Fibroblast of skin of back (primary cell): ENCODE measurements at places on chromosomes 13 and 19.

DNA sequence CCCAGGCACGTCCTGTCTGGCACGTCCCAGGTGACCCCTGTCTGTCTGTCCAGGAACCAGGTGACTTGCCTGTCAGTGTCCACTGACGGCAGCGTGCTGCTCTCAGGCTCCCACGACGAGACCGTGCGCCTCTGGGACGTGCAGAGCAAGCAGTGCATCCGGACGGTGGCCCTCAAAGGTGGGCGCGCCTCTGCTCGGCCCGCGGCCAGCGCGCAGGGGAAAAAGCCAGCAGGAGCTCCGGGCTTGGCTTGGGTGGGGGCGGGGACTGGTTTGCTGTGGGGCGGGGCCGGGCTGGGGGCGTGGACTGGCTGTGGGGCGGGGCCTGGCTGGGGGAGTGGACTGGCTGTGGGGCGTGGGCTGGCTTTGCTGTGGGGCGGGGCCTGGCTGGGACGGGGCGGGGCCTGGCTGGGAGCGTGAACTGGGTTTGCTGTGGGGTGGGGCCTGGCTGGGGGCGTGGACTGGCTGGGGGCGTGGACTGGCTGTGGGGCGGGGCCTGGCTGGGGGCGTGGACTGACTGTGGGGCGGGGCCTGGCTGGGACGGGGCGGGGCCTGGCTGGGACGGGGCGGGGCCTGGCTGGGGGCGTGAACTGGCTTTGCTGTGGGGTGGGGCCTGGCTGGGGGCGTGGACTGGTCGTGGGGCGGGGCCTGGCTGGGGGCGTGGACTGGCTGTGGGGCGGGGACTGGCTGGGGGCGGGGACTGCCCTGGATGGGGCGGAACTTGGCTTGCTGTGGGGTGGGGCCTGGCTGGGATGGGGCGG lies 7.2 kb downstream of the WDR18 start:
- peak; percentile 27 for DNase-seq

GRCh38 chr13:43054803-43055802 lies 31.7 kb downstream of the DNAJC15 start:
- peak; percentile 90 for DNase-seq

DNA sequence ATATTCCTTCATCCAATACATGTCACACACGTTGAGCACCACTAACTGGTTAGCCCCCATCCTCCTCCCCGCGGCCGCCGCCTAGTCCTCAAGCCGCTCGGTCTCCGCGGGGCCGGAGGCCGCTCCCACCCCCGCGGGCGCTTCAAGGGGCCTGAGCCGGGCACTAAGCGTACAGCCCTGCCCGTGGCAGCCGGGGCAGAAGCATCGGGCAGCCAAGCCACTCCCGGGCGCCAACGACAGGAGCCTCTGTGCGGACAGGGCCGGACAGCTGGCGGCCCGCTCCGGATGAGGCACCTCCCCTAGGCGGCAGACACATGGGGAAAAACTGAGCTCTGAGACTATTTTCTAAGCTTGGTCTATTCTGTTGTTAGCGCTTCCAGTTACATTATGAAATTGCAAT lies 2.8 kb upstream of the ZNF543 start:
- DNase-seq: no peak

DNA sequence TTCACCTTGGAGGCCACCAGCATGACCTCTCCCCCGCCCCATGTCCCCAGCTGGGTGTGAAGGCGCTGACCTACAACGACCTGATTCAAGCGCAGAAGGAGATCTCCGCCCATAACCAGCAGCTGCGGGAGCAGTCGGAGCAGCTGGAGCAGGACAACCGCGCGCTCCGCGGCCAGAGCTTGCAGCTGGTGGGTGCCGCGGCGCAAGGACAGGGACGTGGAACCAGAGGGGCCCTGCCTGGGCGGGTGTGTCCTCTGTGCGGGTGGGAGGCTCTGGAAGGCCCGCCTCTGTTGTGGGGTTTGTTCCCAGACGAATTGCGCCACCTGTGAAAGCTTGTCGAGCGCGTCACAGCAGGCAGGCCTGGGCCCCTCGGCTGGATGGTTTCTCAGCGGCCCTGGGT lies 22.3 kb downstream of the PLEKHJ1 start:
- no peak for DNase-seq

DNA sequence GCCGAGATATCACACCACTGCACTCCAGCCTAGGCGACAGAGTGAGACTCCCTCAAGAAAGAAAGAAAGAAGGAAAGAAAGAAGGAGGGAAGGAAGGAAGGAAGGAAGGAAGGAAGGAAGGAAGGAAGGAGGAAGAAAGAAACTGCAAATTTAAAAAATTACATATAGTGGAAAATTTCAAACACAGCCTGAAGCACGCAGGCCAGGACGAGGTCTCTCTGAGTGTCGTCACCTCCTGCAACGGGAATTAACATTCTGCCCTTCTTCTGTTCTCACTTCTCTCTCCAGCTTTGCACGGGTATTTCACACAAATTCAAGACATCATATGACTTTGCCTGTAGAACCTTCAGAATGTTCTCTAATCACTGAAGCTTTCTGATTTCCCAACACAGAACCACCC lies 108.2 kb downstream of the GNG7 start:
- no peak for DNase-seq

DNA sequence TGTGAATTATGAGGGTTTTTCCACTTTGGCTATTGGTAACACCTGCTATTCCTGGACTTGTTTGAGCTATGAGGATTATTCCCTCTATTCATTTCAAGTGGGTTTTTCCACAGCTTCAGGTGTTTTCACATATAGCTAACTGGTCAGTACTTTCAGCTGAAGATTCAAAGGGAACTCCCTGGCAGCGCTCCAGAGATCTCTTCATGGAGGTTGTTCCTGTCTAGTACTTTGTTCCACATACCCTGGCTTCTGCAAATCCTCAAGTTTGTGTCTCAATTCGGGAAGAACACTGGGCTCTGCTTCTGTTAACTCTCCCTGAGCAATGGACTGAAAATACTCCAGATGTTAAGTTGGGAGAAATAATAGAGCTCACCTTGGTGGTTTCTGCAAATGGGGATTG lies 5.6 kb upstream of the ZNF607 start:
- no peak for DNase-seq

DNA sequence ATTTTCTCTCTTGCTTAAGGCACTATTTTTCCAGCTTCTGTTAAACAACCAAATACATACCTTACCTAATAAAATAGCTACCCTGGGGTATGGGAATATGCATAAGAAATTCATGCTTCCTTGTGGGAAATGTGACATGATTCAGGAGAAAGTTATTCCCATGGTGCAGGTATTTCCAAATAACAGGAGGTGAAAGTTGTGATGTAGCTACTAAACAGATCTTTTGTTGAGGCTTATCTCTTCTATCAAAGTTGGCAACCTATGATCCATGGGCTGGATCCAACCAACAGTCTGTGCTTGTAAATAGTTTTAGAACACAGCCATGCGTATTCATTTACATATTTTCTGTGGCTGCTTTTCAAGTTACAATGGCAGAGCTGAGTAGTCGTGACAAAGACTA lies 177.8 kb upstream of the NBEA start:
- no peak for DNase-seq

DNA sequence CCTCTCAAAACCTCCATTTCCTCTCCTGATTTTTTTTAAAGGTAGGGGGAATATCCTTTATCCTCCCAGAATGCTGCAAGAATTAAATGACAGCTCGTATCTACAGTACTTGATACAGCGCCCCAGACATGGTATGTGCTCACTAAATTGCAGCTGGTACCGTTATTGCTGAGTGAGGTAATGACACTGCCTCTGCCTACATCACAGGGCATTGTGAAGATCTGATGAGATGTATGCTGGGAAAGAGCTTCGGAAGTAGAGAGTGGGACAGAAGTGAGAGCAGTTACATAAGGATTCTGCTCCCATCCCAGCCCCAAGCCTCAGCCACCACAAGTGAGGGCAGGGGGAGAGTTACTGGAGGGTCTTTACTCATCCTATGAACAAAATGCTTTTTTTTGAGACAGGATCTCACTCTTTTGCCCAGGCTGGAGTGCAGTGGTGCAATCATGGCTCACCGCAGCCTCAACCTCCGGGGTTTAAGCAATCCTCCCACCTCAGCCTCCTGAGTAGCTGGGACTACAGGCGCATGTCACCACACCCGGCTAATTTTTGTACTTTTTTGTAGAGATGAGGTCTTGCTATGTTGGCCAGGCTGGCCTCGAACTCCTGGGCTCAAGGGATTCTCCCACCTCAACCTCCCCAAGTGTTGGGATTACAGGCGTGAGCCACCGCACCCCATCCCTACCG lies 1.7 kb upstream of the FKRP start:
- DNase-seq: no peak
